ENCODE measurements at places on chromosomes 2 and 18.

DNA sequence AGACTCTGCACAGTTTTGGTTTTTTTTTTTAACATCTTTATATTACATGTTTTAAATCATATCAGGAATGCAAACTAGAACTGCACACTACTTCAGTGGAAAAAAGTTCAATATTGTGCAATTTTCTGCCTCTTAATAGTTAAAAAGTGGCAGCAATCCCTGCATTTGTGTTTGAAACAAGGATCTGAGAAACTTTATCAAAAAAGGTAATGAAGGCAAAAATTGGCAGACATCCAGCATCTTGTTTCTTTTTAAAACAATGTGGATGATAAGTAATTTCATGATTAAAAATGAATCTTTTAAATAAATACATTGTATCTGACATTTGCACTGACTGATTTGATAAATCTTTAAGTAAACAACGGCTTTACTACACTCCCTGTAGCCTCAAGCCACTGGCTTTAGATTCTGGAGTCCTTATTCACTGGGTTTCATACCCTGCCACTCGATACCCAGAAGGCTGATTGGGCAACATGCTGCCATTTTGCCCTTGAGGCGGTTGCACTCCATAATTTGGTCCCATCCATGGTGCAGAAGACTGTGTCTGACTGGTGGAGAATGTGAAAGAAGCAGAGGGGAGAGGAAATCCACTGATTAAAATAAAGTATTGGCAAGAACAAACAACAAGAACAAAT is 21.6 kb upstream of the C2orf42 start:
- no peak for DNase-seq

DNA sequence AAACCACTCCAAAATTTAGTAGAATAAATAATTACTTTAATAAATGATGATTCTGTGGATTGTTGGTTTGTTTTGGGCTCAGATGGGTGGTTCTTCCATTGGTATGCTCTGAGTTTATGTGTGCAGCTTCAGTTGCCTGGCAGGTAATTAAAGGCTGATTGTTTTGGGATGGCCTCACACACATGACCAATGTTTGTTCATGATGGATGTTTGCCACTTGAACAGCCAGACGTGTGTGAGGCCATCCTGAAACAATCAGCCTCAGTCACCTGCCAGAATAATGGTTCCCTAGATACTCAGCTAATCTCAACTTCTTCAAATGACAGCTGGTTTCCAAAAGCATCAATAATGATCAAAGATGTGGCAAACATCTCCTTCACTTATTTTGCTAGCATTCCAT is 352.5 kb upstream of the GULP1 start:
- DNase-seq, result no peak

GRCh38 chr18:22983175-22983574 is 50.0 kb downstream of the RBBP8 start:
- no peak for DNase-seq

DNA sequence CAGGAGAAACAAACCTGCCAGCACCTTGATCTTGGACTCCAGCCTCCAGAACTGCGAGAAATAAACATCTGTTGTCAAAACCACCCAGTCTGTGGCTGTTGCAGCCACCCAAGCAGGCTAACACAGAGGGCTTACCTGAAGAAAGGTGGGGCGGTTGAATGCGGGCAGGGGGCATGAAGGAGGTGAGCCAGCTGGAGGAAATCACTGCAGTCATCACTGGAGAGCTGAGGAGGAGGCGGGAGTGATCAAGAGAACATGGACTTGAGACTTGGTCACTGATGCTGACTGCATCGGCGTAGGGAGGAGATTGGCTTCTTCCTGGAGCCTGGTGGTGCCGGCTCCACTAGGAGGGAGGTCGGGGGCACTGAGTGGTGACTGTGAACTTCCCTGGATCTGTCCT is 14.6 kb upstream of the ARMC9 start:
- no peak for DNase-seq

GRCh38 chr2:170227951-170228350 is 50.0 kb downstream of the MYO3B start:
- no peak for DNase-seq

- DNase-seq, result peak; percentile 50
Observed at GRCh38 chr18:21179590-21180220, 62.3 kb upstream of the GREB1L start.

GRCh38 chr2:11602563-11603204 is 67.3 kb downstream of the NTSR2 start:
- no peak for DNase-seq

DNA sequence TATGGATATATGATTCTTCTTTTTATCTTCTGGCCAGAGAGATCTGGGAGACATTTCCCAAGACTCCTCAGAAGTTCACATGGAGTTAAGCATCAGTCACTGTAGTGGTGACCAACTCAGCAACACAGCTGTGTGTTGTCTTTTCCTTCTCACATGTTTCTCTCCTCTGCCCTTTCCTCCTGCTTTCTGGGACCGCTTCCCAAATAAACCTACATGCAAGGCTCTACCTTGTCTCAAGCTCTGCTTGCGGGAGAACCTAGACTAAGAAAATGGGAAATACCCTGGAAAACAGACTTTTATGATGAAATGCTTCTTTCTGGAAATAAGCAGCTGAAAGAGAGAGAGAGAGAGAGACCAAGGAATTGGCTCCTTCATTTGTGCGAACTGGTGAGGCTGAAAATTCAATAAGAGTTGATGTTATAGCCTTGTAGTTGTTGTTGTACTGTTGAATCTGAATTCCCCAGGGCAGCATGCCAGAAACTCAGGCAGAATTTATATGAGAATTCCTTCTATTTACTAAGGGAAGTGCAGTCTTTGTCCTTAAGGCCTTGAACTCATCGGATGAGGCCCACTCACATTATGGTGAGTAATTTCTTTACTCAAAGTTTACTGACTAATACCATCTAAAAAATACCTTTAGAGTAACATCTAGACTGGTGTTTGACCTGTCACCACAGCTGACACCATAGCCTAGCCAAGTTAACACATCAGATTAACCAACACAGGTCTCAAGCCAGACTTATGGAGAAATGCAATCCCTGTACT is 22.7 kb upstream of the DSC1 start:
- no peak for DNase-seq

GRCh38 chr2:216775043-216775453 is 79.7 kb upstream of the IGFBP5 start:
- no peak for DNase-seq

DNA sequence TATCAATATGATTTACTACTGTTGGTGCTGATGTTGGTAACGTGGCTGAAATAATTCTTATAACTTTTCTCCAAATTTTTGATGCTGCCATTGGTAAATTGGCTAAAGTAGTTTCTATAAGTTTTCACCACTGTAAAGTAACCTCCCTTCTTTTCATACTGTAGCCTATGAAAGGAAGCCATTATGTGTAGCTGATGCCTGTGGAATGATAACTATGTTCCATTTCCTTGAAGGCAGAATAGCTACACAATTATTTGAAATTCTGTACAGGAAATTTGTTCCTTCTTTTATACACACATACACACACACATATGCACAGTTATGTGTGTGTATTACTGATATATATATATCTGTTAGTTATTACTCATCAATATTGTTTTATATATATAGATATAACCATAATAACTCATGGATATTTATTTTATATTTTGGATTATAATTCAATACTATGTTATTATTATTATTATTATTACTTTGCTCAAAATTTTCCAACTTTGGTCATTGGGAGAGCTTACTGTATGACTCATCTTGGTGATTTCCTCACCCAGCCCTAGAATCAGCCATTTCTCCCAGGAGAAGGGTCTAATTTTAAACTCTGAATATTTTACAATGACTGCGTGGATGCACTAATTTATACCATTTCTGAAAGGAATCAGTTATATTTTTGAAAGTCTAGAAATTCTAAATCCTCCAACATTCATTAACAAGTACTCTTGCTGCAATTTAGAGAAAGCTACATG is 1677.7 kb downstream of the SUCLG1 start:
- no peak for DNase-seq

DNA sequence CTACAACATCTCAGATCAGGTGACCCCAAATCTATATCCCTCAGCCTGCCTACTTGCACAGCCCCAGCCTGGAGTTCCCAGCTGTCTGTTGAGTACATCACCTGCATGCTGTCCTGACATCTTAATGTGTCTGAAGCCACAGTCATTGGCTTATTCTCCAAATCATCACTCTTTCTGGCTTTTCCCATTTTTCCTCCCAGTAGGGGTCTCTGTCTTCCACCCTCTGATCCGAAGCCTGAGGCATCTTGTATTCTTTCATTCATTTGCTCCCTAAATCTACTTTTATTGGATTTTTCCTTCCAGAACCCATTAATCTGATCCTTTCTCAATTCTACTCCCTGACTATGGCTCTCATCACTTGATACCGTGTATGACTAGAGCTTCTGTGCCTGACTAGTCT is 332.9 kb upstream of the DCC start:
- DNase-seq, result no peak

DNA sequence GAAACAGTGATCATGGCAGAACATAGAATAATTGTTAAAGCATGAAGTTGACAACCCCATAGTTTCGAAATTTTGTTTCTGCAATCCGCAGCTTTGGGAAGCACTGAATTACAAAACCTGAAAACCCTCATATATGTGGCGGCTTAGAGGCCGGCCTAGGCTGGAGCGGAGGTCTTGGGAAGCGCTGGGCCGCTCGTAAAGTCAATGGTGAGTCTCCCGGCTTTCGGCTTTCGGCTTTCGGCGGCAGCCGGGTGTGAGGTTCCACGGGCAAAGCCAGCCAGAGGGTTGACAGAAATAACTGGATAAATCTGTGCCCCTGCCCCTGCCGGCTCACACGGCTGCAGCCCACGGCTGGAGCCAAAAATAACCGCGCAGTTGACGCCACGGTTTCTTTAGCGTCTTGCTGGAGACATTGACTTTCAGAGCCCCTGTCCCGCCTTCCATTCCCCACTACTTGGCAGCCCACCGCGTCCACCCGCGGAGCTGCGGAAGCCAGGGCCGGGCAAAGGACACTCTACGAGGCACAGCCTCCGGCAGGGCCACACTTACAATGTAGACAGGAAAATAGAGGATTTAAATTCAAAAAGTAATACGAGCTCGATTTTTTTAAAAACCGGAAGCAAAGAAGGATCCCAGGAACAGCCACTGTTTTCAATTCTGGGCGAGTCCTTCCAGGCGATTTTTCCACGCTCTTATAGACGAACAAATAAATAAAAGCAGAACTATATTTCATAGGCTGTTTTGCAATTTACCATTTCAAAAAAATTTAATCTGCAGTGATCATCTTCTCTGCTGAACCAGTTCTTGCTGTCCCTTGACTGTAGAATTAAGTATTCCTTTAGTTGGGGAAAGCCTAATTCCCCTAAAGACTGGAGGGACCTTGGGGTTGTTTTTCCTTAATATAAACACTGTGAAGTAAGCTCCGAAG is 28.3 kb upstream of the ATP6V1B1 start:
- DNase-seq, result no peak

DNA sequence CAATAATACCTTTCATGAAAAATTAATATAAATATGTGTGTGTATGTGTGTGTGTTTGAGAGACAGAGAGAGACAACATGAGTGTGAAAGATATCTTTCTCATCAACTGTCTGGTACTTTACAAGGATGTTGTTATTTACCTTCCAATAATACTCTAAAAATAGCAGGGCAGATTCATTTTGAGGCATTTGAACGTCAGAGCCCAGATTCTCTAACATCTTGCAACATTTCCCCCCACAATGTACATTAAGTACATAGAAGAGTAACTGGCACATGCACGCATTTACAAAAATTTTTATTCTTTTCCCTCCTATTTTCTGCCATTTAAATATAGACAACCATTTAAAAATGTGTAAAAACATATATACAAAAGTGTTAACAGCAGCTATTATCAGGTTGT is 100.9 kb downstream of the PID1 start:
- DNase-seq, result no peak

- no peak for DNase-seq
Observed at GRCh38 chr2:150624001-150624401, 136.5 kb upstream of the RND3 start.

DNA sequence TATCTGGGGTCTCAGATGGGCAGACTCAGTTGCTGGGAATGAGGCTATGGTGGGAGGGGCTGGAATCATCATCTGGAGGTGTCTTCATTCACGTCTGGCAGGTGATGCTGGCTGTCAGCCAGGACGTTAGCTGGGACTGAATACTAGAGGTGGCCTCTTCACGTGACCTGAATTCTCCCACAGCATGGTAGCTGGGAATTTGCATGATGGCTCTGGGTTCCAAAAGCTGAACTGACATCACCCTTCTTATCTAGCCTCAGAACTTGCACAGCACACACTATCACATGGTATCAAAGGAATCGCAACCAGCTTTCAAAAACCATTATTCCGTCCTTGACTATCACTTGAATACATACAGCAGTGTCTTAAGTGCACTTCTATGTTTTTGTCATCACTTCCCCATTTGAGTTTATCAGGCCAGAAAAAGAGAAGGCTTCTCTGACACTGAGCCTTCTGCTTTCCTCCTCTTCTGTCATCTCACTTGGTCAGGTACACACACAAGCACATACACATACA is 53.0 kb upstream of the LRP2 start:
- DNase-seq, result no peak

DNA sequence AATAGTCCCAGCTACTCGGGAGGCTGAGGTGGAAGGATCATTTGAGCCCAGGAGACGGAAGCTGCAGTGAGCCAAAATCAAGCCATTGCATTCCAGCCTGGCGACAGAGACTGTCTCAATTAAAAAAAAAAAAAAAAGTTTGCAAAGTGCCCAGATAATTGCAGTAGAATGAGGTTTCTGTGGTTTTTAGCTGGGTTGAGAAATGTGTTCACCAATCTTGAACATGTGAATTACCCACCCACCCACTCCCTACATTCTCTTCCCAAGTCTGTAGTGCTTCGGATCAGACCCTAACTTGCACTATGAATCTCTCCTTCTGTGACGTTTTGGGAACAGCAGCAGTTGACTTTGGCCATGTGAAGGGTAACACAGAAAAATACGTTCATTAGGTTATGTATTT is 247.3 kb downstream of the PTGR3 start:
- DNase-seq, result no peak

DNA sequence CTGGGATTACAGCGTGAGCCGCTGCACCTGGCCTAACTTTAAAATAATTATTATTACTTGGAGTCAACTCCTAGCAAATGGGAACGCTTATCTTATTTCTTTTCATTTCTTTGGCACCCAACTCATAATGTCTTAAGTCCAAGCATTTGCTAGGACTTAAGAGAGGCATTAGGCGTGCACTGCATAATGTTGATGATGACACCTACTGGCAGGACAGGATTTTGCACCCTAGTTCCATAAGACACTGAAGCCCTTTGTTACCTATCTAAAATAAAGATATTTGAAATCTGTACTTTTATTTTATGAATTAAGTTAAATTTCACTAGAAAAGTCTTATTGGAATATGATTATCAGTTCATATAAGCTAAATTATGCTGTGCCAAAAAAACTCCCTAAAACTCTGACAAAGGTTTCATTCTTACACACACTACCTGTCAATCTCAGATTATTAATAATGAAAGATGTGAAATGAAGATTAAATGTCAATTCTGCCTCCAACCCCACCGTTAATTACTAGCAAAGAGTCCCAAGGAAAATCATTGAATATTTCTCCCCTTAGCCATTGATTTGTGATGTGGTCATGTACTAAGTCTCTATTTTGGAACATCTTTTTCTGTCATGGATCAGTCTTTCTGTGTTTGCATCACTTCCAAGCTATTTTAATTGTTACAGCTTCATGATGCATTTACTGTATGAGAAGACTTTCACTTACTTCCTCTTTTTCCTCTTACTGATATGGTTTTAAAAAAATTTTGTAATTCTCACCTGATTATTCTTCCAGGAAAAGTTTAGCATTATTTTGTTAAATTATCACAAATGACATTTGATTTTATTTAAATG is 12.7 kb upstream of the CDH2 start:
- peak; percentile 14 for DNase-seq

- DNase-seq, result no peak
Observed at GRCh38 chr2:196876364-196876763, 50.1 kb downstream of the PGAP1 start.
